ENCODE measurements at places on chromosomes 16 and 17.

GRCh38 chr17:57420734-57421717 is 164.7 kb downstream of the MSI2 start:
- DNase-seq = no peak

GRCh38 chr17:35361027-35361426 is 12.4 kb downstream of the SLFN11 start:
- DNase-seq = no peak

GRCh38 chr16:49637511-49637910 is 218.4 kb downstream of the ZNF423 start:
- no peak for DNase-seq

- no peak for DNase-seq
Observed at GRCh38 chr16:87653234-87653633, 50.9 kb downstream of the JPH3 start.

DNA sequence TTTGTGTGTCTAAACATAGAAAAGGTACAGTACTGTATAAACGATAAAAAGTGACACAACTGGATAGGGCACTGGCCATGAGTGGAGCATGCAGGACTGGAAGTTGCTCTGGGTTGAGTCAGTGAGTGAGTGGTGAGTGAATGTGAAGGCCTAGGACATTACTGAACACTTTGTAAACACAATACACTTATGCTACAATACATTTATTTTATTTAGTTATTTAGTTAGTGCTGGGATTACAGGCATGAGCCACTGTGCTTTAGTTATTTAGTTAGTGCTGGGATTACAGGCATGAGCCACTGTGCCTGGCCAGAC is 4.6 kb downstream of the CFAP20 start:
- no peak for DNase-seq

- DNase-seq = peak; percentile 38
Observed at GRCh38 chr16:85479972-85480726, 133.0 kb upstream of the GSE1 start.

- DNase-seq = peak; percentile 13
Observed at GRCh38 chr16:59632276-59632855, 898.2 kb upstream of the GOT2 start.

Data from testis (tissue), 5 donors.